ENCODE measurements at places on chromosomes 13 and 19. TPM values are rescaled to one million over a fixed set of nuclear protein-coding genes. Genes with fewer than 3 reads are reported as not detected.
A peak's percentile ranks its signal among the peaks of the same experiment; 100 is the strongest.

DNA sequence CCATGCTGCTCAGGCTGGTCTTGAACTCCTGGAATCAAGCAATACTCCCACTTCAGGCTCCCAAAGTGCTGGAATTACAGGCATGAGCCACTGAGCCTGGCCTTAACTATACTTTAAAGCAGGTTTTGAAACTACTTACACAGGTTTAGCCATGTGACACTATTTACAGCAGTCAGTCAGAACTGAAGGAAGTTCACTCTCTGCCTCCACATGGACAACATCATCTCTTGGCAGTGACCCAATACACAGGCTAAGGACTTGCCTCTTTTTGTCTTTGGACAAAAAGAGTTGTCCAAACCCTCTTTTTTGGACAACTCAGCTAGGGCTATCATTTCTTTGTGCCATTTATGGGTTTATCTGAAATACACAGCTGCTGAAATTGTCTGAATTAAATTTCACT lies 89.0 kb upstream of the CLDN10 start:
- no peak for DNase-seq
- H3K27ac ChIP-seq = no peak overlapping the region
- peaks cover 2% of the 10 kb centered on the region for H3K27me3 ChIP-seq
- H3K36me3 ChIP-seq = peaks cover 1% of the 10 kb centered on the region
- no peaks in the 10 kb centered on the region for H3K4me1 ChIP-seq

Gene LCP1
- 1,014 TPM for total RNA-seq

Gene ZNF562
- 34.0 TPM for total RNA-seq

- no peaks in the 10 kb centered on the region for H3K27me3 ChIP-seq
- no peaks in the 10 kb centered on the region for H3K4me1 ChIP-seq
- H3K36me3 ChIP-seq = no peaks in the 10 kb centered on the region
- no peak overlapping the region for H3K4me3 ChIP-seq
- no peak for DNase-seq
- no peak overlapping the region for H3K27ac ChIP-seq
These were observed 1516.7 kb upstream of the PCDH20 start for GRCh38 chr13:62932256-62932883.

Gene MEIOSIN
- total RNA-seq = not detected

GRCh38 chr13:110413016-110413675 lies 106.1 kb downstream of the COL4A2 start:
- no peak overlapping the region for H3K4me3 ChIP-seq
- peaks cover 2% of the 10 kb centered on the region for H3K4me1 ChIP-seq
- no peak for DNase-seq
- no peak overlapping the region for H3K27ac ChIP-seq
- H3K36me3 ChIP-seq = no peaks in the 10 kb centered on the region

GRCh38 chr19:4144666-4145249 lies 8.7 kb upstream of the CREB3L3 start:
- H3K27me3 ChIP-seq = peaks cover 6% of the 10 kb centered on the region
- H3K4me3 ChIP-seq = no peak overlapping the region
- H3K27ac ChIP-seq = no peak overlapping the region
- H3K4me1 ChIP-seq = peaks cover 9% of the 10 kb centered on the region
- no peaks in the 10 kb centered on the region for H3K36me3 ChIP-seq

GRCh38 chr19:38543807-38544568 lies 73.8 kb downstream of the MAP4K1 start:
- H3K4me1 ChIP-seq = peaks cover 23% of the 10 kb centered on the region
- peaks cover 2% of the 10 kb centered on the region for H3K36me3 ChIP-seq
- no peak overlapping the region for H3K27ac ChIP-seq
- H3K4me3 ChIP-seq = no peak overlapping the region
- DNase-seq = peak; percentile 50

GRCh38 chr13:112877066-112877465 lies 91.9 kb upstream of the MCF2L start:
- H3K27me3 ChIP-seq = no peaks in the 10 kb centered on the region
- H3K4me1 ChIP-seq = peaks cover 16% of the 10 kb centered on the region
- no peak overlapping the region for H3K27ac ChIP-seq
- peaks cover 7% of the 10 kb centered on the region for H3K36me3 ChIP-seq
- DNase-seq = no peak
- H3K4me3 ChIP-seq = no peak overlapping the region

Gene ZNF829
- total RNA-seq = 4.9 TPM

Gene BST2
- 89.7 TPM for total RNA-seq

DNA sequence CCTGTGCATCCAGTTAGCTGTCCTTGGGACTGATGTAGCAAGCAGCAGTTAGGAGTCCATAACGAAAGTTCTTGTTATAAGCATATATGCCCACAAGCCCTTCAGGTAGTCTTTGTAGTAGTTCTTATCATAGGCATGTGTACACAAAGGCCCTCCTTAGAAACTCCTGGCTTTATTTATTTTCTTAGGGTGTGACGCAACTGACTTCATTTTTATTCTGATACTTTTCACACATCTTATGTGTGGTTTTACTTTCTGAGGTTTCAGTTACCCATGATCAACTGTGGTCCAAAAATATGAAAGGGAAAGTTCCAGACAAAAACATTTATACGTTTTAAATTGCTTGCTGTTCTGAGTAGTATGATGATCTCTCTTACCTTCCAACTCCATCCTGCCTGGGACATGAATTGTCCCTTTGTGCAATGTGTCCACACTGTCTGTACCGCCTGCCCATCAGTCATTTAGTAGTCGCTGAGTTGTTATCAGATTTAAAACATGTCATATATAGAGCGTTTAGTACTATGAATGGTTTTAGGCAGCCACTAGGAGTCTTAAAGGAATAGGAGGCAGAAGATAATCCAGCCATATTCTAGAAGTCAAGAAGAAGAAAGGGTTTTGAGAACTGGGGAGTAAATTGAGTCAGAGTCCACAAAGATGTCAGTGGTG lies 19.4 kb downstream of the GPC5 start:
- no peak overlapping the region for H3K4me3 ChIP-seq
- no peaks in the 10 kb centered on the region for H3K4me1 ChIP-seq
- H3K27ac ChIP-seq = no peak overlapping the region

Gene CRX
- total RNA-seq = not detected

GRCh38 chr19:7718668-7719067 lies 13.2 kb downstream of the CLEC4G start:
- peaks cover 16% of the 10 kb centered on the region for H3K4me1 ChIP-seq
- no peak overlapping the region for H3K4me3 ChIP-seq
- H3K27ac ChIP-seq = peak overlapping the region; percentile 76
- no peaks in the 10 kb centered on the region for H3K27me3 ChIP-seq
- DNase-seq = peak; percentile 37

Gene BCAM
- not detected for total RNA-seq

Gene ZNF846
- total RNA-seq = 6.1 TPM

Gene CACNA1A
- 0.36 TPM for total RNA-seq

DNA sequence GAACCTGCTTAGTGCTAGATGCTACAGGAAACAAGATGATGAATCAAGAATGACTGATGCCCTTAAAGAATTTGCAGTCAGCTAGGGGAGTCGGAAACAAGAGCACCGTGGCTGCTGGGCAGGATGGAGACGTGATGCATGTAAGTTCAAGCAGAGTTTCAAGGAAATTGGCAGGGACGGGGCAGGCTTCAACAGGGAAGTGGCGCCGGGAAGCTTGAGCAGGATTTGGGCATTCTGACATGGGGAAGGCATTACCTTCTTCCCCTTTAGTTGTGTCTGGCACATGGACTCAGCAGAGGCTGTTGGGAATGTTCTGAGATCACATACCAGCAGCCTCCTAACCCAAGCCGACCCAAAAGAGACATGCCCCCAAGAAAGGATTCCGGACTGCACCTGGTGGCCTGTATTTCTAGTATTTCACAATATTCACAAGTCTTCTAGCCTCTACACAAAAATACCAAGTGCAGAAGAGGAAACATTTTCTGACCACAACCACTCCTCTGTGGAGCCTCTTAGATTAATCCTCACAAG lies 138.2 kb downstream of the CRYL1 start:
- H3K27me3 ChIP-seq = no peaks in the 10 kb centered on the region
- H3K27ac ChIP-seq = no peak overlapping the region
- H3K4me3 ChIP-seq = no peak overlapping the region
- DNase-seq = no peak
- no peaks in the 10 kb centered on the region for H3K36me3 ChIP-seq

Gene ZNF667
- total RNA-seq = 6.2 TPM

Gene DUS3L
- 74.5 TPM for total RNA-seq

DNA sequence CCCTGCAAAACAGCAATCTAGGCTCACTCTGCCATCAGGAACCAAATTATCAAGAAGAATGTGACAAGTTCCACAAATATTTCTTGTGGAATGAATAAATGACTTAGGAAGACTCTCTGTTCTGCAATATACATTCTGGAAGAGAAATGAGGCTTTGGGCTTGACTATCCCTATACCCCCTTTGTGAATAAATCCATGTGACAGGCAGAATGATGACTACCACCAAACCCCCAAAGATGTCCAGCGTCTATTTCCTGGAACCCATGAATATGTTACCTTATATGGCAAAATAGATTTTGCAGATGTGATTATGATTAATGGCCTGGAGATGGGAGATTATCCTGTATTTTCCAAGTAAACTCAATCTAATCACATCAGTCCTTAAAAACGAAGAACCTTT lies 139.3 kb downstream of the ENOX1 start:
- no peak overlapping the region for H3K27ac ChIP-seq
- DNase-seq = no peak
- H3K4me1 ChIP-seq = no peaks in the 10 kb centered on the region
- peaks cover 11% of the 10 kb centered on the region for H3K27me3 ChIP-seq
- H3K4me3 ChIP-seq = no peak overlapping the region

- H3K27ac ChIP-seq = no peak overlapping the region
- H3K4me1 ChIP-seq = peaks cover 11% of the 10 kb centered on the region
- H3K27me3 ChIP-seq = no peaks in the 10 kb centered on the region
- DNase-seq = no peak
- H3K36me3 ChIP-seq = peaks cover 9% of the 10 kb centered on the region
These were observed 82.8 kb downstream of the CRYL1 start for GRCh38 chr13:20442798-20443381.

All from activated CD8-positive, alpha-beta T cell treated with anti-CD3 and anti-CD28 coated beads for 36 hours (primary cell).